ENCODE measurements at places on chromosomes 2 and 18. TPM values are rescaled to one million over a fixed set of nuclear protein-coding genes. Genes with fewer than 3 reads are reported as not detected.

GRCh38 chr2:37300578-37300977, 24.1 kb downstream of the PRKD3 start:
- no peak for DNase-seq

- peak; percentile 10 for DNase-seq
These were observed 1044.1 kb upstream of the ZEB2 start for GRCh38 chr2:145563741-145564615.

DNA sequence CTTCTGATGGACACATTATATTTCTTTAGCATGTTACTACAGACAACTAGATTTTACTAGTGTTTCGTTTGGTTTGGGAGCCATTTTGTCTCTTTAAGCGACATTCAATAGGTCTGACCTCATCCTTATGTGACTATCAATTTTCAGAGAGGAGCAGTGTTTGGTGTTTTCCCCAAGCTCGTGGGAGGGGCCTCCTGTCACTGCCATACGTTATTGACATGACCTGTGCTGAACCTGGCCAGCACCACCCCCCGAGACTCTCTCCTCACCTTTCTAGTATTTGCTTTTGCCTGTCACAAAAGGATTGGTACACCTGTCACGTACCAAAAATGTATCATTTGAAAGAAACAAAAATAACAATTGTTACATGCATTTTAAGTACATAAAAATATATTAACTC, 69.3 kb downstream of the PSMG2 start:
- no peak for DNase-seq

- DNase-seq: no peak
These were observed 67.1 kb downstream of the ABCG8 start for GRCh38 chr2:43905871-43906270.

GRCh38 chr2:153391131-153391530, 87.4 kb downstream of the RPRM start:
- no peak for DNase-seq

ERMN gene
- not detected for total RNA-seq

DNA sequence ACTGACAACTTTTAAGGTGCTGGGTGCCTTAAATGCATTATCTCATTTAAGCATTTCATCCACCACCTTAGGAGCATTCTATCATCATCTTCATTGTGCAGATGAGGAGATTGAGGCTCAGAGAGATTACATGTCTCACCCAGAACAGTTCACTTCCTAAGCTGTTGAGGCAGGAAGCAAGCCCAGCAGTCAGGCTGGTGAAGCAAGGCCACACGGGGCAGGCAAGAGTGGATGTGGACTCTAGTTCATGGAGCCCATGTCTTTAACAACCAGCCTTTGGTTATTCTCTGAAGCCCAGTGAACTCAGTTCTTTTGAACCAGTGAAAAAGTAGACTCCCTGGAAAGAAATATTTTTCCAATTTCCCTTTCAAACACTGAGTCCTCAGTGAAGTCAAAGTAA, 294.8 kb upstream of the MGAT5 start:
- no peak for DNase-seq

DNA sequence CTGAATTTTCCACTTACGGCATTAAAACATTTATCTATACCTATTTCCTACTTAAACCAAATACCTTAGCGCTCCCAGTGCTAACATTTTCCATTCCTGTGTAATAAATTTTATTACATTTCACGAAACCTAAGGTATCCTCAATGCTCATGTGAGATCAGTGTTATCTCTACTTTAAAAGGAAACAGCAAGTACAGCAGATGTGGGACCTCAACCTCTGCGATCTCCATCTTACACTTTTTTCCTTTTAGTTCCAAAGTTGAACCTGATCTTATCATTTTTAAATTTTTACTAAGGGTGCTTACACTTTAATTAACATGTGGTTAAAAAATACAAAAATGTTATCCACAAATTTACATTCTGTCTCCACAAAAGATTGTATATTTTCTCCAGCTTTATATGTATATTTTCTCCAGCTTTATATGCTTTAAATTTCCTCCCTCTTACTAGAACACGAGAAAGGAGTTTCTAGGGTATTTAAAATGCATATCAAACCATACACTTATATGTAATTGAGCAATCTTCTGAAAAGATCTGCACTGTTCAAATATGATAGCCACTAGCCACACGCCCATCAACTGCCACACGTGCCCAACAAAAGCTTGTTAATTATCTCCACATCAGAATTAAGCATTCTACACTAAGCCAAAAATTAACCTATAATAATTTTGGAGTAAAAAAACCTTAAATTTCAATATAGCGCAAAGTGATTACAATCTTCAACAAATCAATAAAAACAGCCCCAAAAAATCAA, 38.1 kb downstream of the MBOAT2 start:
- DNase-seq: no peak

TFCP2L1 gene
- total RNA-seq: not detected

AQP12B gene
- total RNA-seq: not detected

GRCh38 chr2:135904341-135904989, 28.2 kb upstream of the MCM6 start:
- no peak for DNase-seq

NT5C1B gene
- total RNA-seq: not detected

DNA sequence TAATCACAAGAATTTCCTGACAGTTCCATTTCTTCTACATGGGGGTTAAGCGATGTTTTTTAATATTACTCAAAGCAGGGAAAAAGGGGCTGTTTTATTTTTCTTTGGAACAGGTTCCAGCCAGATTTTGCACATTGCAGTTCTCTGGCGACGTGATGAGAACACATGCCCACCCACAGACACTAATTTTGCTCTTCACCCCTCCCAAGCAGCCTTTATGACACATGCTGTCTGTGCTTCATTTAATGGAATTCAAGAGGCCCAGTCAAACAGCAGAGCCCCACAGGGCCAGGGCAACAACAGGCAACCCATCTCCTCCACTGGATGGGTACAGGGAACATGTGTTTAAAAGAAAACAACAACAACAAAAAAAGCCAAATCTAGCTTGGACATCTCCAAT, 70.8 kb downstream of the SPRED2 start:
- DNase-seq: no peak

GRCh38 chr2:212979799-212980198, 171.6 kb downstream of the IKZF2 start:
- no peak for DNase-seq

DNA sequence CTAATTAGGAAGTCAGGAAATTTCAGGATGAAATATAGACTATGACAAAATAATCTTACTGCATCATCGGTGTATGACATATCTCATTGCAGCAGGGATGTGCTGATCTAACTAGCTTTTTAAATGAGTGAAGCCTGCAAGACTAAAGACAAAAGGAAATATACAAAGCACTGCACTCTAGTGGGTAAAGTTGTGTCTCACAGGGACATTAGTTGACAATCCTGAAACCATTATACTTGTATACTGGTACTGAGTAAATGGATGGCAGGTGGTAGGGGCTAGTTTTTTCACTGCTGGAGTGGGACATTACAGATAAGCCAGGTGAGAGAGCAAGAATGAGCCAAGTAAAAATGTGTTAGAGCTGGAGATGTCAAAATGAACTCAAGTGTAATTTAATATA, 317.5 kb upstream of the RAB6C start:
- DNase-seq: no peak

DNA sequence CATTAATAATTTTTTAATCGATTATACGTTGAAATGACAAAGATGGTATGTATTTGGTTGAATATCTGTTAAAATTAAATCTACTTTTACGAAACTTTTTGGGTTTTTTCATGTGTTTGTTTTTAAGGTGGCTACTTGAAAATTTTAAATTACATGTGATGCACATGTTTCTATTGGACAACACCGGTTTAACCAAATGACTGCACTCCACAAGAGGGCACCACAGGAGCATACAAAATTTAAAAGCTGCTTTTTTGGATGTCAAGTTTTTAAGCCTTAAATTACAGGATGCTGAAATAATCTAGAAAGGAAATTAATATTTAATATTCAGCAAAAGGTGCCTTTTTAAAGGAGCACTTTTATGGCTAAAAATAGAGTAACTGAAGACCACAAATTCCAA, 98.7 kb downstream of the ACVR1 start:
- peak; percentile 74 for DNase-seq

GRCh38 chr18:74637070-74637469, 39.4 kb downstream of the ZNF407 start:
- no peak for DNase-seq

DNA sequence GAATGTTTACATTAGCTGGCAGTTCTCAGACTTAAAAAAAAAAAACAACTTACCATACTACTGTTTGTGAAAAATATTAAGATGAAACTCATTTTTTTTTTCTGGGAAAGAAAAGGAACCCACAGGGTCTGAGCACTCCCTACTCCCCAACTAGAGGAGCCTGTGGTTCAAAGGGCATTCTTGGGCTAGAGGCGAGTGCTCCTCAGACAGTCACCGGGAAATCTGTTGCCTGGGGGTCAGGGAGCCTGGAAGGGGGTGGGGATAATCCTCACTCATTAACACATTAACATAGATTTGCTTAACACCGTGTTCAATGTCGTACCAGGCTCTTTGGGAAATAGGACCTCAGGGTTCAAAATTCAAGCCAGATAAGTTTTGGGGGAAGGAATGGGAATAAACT, 57.6 kb downstream of the LAMA3 start:
- no peak for DNase-seq

- DNase-seq: no peak
These were observed 124.3 kb downstream of the PAX3 start for GRCh38 chr2:222174450-222174849.

- DNase-seq: peak; percentile 62
These were observed 114.4 kb upstream of the HAAO start for GRCh38 chr2:42906557-42907411.

- no peak for DNase-seq
These were observed 327.6 kb downstream of the DCC start for GRCh38 chr18:52667463-52668065.

DNA sequence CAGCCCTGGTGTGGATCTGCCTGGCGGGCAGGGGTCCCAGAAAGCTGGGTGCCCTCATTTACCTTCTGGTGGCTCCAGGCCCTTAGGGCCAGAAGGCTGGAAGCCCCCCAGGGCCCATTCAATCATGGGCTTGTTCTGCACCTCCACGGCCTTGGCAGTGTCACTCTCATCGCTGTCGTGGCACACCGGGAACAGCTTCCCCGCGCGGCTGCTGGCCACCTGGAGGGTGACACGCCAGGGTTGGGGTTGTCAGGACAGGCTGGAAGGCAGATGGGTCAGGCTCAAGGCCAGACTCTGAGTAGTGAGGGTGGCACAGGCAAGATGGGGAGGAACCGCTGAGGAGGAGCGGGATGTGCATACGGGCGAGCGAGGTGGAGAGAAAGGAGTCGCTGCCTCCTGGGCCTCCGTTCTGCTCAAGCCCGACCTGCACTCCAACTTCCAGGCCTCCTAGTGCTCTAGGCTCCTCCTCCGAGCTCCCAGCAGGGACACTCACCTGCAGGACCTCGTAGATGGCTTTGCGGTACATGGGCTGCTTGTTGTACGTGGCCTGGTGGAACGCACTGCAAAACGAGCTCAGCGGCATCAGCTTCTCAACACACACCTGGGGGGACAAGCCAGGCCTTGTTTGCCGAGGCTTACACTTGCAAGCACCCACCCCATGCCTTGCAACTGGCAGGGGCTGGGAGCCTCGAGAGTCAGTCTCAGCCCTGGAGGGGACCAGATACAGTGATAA, 78.3 kb upstream of the POMC start:
- no peak for DNase-seq

DCDC2C gene
- total RNA-seq: not detected

DNA sequence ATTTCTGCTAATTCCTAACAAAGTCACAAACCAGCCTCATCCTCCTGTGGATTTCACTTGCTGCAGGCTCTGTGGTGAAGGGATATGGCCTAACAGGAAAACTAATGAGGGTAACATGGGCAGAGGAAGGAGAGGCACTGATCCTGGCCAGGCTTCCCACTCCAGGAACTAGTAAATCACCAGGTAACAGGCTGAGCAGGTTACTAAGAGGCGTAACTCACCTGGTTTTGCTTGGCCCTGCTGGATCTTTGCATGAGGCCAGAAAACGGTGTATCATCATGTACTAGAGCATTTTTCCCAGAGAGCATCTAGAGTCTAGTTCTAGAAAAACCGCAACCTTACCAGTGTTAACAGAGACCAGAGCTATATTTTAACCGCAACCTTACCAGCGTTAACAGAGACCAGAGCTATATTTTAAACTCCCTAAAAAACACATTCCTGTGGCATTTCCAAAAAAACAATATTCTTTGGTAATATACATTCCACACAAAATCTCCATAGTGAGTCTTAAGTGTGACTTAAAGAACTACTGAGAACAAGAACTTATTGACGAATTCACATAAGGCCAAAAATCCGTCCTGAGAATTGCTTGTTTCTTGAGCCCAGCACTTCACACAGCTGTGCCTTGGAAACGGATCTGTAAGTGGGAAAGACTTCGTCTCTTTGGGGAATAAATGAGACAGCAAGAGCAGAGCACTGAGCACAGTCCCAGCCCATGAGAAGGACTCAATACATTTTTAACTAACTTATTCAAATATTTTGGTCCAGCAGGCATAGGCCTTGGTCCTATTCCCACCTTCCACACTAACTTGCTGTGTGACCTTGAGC, 43.4 kb downstream of the DPP4 start:
- no peak for DNase-seq

PPP4R1 gene
- 168 TPM for total RNA-seq

GKN1 gene
- not detected for total RNA-seq

GRCh38 chr2:222641336-222641735, 14.6 kb downstream of the FARSB start:
- no peak for DNase-seq

DNA sequence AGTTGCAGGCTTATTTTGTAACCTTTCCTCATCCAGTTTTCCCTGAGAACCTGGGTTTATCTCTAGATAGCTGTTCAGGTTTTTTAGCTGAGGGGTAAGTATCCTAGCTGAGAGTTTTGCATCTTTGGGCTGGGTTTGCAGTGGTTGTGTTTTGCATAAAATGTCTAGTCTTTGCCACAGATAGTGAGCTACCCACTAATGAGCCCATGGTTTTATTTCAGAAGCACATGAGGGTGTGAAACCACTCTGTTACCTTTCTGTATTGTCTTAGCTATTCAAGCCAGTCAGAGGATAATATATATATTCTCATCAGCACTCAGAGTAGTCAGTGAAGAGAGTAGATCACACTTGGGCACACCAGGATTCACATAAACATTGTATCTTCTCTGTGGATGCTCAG, 24.6 kb upstream of the TXNDC2 start:
- no peak for DNase-seq

NOL4 gene
- not detected for total RNA-seq

RBBP8 gene
- 15.4 TPM for total RNA-seq

DNA sequence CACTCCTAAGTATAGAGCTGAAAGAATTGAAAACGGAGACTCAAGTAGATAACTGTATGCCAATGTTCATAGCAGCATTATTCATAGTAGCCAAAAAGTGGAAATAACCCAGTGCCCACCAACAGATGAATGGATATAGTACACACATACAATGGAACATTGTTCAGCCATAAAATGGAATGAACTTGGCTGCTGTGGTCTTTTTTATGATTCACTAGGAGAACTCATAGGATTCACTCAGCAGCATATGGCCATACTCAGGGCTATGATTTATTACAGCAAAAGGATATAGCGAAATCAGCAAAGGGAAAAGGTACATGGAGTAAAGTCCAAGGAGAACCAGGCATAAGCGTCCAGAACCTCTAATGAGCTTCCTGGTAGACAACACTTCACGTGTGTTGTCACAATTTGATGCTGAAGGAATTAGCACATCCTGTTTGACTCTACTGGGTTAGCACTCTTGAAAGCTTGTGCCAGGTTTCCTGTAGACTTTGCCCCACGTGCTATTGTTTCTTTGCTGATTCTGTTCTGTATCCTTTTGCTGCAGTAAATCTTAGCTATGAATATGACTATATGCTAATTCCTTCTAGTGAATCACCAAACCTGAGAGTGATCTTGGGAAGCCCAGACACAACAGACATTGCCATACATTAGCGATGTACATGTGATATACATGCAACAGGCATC, 15.7 kb downstream of the SPC25 start:
- peak; percentile 28 for DNase-seq

C2orf78 gene
- total RNA-seq: not detected

Data from endothelial cell of umbilical vein (primary cell).